ENCODE measurements at places on chromosomes 2 and 18.

DNA sequence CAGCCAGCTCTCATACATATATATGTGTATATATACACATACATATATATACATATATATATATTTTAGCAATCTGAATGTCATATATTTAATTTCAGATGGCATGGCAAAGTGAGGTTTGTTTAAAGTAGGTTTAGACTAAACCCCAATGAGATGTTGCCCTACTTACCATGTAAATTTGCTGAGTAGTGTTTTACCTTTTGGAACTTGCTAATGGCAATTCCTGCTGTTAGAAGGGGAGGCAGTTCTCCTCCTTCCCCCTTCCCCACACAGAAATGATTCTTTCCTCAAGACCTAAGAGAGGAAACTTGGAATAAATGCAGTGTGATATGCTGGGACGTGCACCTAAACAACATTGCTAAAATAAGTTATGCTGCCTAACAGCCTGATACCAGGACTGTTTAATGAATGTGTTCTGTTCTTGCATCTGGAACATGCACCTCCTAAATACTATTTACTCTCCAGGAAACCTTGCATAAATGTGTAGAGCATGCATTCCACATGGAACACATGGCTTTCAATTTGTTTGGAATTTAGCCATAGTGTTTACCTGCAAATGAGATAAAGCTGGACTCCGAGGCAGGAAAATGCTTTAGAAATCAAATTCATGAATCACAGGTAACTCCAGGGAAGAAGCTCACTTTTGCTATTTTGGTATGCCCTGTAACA lies 252.9 kb upstream of the SIX3 start:
- DNase-seq = no peak

DNA sequence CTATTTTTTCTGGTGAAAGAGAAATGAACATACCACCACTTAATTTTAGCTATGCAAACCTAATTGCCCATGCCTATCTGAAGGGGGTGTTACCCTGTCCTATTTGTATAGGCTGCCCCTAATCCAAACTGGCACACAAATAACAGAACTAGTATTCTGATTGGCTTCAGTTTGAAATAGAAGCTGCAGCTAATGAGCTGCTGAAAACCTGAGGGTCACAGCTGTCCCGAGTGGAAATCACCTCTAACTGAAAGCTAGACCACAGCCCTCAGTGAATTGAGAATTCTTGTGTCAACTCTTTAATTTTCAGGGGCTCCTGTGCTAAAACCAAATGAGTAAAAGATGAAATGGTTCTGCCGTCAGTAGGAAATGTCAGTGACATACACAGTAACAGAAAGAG lies 28.7 kb downstream of the CCDC141 start:
- DNase-seq = no peak

GRCh38 chr2:64678771-64679590 lies 25.3 kb upstream of the SERTAD2 start:
- no peak for DNase-seq

DNA sequence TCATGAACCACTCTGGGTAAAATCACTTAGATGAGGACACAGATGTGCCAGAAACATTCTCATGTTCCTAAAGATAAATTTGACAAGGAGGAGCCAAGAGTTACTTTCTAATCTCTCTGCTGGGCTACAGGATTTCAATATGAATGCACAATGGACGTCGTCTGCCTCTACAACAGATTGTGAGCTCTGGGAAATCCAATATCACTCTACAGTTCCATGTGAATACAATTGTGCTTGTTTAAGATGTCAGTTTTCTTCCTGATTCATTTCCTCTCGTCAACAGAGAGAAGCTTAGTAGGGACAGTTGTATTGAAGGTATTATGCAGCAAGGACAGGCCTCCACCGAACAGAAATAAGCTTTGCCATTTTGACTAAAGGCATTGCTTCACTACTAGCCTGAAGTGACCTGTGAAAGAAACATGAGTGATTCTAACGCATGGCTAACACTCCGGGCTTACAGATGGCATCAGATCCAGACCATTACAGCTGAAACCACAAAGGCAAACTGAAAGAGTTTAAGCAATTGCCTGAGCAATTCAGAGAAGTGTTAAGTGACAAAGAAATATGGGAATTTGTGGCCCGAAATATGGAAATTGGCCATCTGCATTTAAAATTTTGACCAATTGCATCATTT lies 1591.5 kb downstream of the LRP1B start:
- DNase-seq = no peak

- DNase-seq = no peak
These were observed 5.3 kb upstream of the KCTD18 start for GRCh38 chr2:200515155-200515554.

- DNase-seq = no peak
These were observed 58.1 kb downstream of the PAX3 start for GRCh38 chr2:222240676-222241049.

DNA sequence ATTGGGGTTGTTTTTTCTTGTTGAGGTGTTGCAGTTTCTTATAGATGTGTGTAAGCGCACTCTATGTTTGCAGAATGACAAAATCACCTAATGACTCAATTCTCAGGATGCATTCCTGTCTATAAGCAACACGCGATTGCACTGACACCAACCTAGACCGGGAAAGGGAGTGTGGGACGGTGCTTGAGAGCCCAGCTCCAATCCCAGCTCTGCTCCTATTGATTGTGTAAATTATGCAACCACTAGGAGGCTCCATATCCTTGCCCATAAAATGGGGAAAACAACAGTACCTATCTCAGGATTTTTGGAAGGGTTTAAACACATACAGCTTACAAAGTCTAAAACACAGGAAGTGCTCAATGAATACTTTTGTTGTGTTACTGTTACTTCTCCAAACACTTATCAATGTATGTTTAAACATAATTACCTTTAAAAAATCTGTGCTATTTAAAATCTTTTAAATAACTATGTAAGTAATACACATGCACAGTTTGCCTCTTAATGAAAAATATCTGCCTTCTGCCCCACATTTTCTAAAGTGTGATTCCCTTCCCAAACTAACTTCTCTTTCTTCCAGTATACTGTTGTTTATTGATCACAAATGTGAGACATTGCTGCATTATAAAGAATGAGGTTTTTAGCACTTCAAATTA lies 132.5 kb downstream of the SPHKAP start:
- DNase-seq = peak; percentile 22
